ENCODE measurements at places on chromosomes 2 and 18.

- no peak for DNase-seq
Measured at GRCh38 chr2:176595986-176596385, 326.7 kb downstream of the MTX2 start.

GRCh38 chr2:178874529-178875240 lies 67.5 kb upstream of the TTN start:
- no peak for DNase-seq

DNA sequence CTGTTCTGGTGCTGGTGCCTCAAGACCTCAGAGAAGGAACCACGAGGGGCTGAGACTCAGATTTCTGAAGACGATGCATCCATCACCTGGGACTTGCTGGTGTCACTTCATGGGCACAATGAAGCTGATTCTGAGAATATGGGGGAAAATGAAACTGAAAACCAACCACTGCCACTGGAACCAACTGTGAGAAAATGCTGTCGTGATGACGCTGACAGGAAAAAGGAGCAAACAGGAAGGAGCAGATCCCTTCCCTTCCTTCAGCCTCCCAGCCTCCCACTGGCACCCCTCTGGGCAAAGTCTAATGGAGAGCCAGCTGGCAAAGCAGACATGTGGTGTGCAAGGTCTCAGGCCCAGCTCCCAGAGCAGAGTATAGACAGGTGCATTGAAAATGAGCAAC lies 109.7 kb downstream of the FOXI3 start:
- peak; percentile 68 for DNase-seq

- DNase-seq, result no peak
Measured at GRCh38 chr18:75213611-75214331, 3.2 kb downstream of the TSHZ1 start.

DNA sequence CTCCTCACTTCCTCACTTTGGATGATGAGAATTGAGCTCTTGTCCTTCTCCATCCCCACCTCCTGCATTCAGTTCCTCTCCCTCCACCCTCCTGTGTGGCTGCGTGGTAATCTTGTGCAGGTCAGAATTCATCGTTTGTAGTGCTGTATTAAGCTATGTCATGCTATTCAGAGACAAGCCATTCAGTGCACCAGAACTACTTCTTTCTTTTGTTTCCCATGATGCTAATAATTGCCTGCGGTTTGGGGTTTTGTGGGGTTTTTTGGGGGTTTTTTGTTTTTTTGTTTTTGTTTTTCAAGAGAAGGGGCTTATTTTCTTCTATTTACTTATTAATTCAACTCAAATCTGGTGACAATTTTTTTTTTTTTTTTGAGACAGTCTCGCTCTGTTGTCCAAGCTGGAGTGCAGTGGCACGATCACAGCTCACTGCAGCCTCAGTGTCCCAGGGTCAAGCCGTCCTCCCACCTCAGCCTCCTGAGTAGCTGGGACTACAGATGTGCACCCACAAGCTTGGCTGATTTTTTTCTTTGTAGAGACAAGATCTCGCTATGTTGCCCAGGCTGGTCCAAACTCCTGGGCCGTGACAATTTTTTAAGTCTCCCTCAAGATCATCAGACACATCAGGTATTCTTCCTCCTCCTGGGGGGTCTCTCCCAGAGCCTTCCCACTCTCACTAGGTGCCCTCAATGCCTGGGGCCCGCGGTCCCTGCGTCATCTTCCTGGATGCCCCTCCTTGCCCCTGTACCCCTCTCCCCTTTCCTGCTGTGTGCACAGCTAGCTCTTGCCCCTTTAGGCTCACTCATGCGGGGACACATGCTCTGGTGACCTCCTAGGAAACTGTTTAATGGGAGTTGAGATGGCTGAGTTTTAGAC lies 37.8 kb downstream of the MAL start:
- no peak for DNase-seq

DNA sequence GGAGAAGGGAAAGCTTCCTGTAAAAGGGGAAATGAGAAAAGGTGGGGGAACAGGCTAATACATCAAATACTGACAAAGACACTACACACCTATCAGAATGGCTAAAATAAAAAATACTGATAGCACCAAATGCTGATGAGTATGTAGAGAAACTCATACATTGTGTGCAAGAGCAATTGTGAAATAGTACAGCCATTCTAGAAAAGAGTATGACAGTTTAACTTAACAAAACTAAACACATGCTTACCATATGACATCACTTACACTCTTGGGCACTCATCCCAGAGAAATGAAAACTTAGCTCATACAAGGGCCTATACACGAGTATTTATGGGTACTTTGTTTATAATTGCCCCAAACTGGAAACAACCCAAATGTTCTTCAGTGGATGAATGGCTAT lies 53.4 kb downstream of the ZNF638 start:
- DNase-seq, result no peak

GRCh38 chr2:234032279-234032856 lies 18.1 kb upstream of the SPP2 start:
- DNase-seq, result no peak

DNA sequence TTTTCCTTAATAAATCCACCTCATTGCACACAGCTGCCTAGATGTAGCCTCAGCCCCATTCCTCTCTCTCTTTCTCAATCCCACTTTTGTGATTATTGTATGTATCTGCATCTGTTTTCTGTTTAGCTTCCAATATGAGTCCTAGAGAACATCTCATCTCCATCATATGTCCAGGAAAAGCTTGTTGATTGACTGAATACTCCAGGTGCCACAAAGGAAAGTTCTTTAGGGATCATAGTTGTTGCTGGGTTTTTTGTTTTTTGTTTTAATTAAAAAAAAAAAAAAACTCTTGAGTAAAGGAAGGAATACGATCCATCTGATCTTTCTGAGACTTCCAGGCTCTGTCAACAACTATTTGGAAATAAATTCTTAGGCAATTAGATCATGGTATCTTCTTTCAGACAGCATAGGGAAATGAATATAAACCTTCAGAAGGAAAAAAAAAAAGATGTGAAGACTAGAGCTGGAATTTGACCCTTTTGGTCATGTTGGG lies 42.5 kb downstream of the KIAA2012 start:
- DNase-seq, result no peak

DNA sequence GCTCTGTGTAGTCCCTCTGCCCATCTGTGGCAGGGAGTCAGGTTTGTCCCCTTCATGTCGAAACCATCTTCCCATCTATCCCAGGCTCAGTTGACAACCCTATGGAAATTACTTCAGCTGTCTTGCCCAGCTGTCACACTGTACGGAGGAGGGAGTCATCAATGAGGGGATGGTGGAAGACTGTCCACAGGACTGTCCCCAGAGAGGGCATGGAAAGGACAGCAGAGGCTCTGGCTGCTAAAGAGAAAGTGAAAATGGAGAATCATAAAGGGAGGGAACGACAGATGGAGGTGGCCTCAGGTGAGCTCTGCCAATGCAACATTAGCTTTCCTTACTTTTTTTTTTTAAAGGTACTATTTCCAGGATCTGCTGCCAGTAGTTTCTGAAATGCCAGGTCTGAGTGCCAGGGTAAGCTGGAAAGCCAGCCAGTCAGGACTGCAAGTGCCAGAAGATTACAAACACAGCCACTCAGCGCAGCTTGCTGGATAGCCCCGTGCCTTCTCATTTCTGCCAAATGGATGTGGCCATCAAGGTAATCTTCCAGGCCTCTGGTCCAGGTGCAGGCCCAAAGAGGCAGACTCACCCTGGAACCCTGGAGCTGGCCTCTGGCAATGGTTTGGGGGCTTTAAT lies 192.8 kb downstream of the AGPS start:
- no peak for DNase-seq

GRCh38 chr2:171878481-171878993 lies 15.5 kb downstream of the SLC25A12 start:
- DNase-seq, result no peak

- no peak for DNase-seq
Measured at GRCh38 chr2:85583667-85584353, 421 bp upstream of the VAMP5 start.

- no peak for DNase-seq
Measured at GRCh38 chr18:70082430-70082829, 123.1 kb downstream of the RTTN start.

DNA sequence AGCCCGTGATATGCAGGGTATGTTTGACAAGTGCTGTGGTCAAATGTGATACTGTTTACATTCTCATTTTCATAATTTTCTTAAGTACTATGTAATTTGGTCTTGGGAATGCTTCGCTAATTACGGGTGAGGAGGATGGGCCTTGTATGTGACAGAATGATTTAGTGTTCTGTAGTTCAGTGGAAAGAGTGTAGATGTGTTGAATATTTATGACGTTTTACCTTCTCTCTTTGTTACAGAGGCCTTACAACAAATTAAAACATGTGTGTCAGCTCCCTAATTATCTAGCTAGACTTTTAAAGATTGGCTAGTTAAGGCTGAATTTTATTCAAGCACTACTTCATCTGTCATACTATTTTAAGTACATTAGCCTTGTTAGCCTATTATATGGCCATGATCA lies 10.6 kb upstream of the CHRNA1 start:
- DNase-seq, result no peak

- DNase-seq, result no peak
Measured at GRCh38 chr2:38079116-38080052, 3.4 kb upstream of the CYP1B1 start.

- no peak for DNase-seq
Measured at GRCh38 chr2:119838179-119838578, 78.5 kb downstream of the PTPN4 start.

- DNase-seq, result no peak
Measured at GRCh38 chr2:232476045-232476444, 11.6 kb downstream of the ECEL1 start.

DNA sequence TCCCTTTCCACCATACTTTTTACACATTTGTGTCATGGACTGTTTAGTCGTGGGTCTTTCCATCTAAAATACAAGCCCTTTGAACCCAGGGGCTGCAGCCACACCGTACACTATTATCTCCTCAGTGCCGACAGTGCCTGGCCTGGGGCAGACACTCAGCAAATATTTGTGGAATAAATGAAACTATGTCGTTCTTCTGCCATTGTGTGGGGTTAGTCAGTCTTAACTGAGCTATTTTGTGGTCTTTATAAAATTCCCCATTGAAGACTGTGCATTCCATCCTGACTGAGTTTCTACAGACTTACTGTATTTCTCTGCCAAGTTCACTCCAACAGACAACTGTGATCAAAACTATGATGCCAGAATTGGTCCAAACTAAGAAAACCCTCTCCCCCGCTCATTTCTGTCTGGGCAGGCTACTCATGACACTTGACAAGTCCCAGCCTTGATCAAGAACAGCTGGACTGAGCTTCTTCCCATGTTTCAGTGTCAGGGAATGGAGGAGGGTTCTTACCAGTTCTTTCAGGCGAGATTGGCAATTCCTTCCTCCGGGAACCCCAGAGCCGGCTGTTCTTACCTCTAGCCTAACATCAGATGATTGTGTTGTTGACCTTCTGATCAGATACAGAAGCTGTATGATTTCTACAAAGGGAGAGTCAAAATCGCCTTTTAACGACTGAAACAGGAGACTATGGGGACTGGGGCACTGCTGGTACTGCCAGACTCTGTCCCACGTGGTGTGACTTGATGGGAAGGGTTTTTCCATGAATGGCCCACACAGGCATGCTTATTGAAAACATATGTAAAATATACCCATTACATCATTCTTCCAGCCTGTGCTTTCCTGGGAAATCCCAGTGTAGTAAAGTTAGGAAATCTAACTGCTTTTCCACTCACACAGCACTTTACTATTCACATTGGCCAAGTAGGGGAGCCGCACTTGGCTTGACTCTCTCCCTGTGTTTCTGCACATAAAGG lies 77.4 kb upstream of the NPAS2 start:
- no peak for DNase-seq

- no peak for DNase-seq
Measured at GRCh38 chr2:86238354-86238753, 39.1 kb downstream of the MRPL35 start.

DNA sequence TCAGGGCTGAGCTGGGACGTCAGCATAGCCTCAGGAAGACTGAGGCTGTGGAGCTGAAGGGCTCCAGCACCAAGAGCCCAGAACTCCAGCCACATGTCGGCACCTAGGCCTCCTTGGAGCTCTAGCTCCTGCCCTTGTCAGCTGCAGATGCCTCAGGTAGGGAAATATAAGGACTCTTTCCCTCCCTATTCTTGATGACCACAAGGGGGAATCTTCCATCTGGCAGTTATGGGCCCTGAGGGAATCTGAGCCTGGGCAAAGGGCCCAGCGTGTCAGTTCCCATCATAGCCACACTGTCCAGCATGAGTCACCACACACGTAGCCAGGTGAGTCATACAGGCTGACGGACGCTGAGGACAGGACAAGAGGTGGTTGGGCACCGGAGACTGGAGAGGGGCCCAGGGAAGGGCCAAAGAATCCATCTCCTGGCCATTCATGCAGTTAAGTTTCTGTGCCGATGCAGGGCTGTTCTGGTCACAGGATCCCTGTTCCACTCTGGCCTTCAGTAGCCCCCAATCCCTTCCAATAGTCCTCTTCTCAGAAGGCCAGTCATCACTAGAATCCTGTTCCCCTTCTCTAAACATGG lies 1.8 kb downstream of the MPV17 start:
- no peak for DNase-seq

DNA sequence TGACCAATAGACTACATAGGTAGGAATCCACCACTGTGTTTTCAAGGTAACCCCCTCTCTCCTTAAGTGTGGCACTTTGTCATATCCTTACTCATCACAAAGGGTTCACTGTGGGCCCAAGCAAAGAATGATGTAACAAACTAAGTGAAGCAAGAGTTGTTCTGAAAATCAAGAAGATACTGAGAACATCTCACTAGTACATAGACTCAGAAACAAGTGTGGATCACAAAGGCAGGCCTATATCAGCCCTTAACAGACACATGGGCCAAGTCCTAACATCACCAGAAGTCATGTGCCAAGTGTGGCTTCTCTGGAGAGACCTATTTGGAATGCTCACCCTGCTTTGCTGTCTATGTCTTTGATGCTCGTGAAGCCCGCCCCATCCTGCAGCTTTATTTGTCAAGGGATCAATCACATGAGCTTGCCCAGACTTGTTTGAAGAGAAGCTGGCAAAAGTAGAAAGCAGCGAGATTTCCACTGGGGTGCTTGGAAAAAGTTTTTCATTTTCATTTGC lies 131.2 kb upstream of the TTC39C start:
- no peak for DNase-seq

DNA sequence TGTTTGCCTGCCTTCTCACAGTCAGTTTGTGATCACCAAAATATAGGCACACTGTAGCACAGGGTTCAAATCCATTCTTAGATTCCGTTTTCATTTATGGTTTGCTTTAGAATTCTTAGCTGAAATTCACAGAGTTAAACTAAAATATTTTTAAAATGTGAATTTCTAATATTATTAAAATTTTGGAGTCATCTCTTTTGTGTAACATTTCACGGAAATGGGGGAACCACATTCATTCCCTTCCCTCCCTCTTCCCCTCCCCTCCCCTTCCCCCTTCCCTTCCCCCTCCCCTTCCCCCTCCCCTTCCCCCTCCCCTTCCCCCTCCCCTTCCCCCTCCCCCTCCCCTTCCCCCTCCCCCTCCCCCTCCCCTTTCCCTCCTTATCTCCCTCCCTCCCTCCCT lies 11.4 kb upstream of the LDAH start:
- no peak for DNase-seq
